ENCODE measurements at places on chromosomes 16 and 17.

DNA sequence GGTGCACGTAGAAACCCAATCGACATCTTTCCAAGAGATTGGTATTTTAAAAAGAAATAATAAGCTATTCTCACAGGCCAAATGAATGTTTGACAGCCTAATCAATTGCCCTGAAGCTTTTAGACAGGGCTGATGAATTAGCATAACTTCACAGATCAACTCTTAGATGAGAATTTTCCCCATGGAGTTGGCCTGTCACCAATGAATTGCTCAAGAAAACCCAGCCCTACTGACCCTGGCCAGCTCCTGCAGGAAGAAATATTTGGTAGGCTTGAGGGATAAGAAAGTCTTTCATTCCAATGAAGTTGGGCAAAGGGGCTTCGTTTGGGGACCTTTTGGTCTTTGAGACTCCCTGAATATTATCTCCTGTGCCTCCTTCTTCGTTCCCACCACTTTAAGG is 23.4 kb upstream of the SEC14L1 start:
- no peak for DNase-seq

GRCh38 chr17:35726127-35726952 is 5.1 kb upstream of the RASL10B start:
- no peak for DNase-seq

GRCh38 chr17:50259477-50260324 is 14.6 kb upstream of the TMEM92 start:
- no peak for DNase-seq

- no peak for DNase-seq
Observed at GRCh38 chr17:37134050-37134449, 185.3 kb downstream of the AATF start.
